Activated CD4-positive, alpha-beta T cell treated with anti-CD3 and anti-CD28 coated beads, Interleukin-2, Interleukin-4, amounts not matched to agents 100 ng/mL and 50 ng/mL, durations not matched to agents 16 hours and 8 hours (primary cell): ENCODE measurements at places on chromosomes 1 and 21.

DNA sequence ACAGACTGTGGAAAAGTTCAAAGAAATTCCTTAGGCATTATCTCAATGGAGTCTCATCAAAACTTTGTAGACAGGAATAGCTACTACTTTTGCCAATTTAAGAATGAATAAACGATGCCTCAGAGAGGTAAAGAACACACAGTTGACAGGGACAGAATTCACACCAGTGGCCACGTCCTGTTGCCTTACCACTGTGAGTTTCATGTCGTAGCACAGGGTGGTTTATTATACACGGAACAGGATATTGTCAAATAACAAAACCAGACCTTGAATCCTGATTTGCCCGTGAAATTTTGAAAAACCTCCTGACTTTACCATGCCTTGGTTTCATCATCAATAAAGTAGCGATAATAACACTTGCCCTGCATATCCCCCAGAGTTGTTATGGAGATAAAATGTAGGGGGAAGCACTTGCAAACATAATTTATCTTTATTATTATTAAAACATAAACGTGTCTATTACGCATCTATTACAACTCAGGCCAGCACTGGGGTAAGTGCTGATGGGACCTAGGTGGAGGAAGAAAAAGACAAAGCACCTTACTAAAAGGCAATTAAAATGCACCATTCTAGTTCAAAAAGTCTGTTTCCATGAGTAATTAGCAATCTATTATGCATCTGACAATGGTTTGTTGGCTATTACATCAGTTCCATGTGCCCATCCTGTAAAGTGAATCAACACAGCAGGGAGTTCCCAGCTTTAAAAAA lies 408.1 kb upstream of the RUNX1 start:
- peak; percentile 19 for DNase-seq

DNA sequence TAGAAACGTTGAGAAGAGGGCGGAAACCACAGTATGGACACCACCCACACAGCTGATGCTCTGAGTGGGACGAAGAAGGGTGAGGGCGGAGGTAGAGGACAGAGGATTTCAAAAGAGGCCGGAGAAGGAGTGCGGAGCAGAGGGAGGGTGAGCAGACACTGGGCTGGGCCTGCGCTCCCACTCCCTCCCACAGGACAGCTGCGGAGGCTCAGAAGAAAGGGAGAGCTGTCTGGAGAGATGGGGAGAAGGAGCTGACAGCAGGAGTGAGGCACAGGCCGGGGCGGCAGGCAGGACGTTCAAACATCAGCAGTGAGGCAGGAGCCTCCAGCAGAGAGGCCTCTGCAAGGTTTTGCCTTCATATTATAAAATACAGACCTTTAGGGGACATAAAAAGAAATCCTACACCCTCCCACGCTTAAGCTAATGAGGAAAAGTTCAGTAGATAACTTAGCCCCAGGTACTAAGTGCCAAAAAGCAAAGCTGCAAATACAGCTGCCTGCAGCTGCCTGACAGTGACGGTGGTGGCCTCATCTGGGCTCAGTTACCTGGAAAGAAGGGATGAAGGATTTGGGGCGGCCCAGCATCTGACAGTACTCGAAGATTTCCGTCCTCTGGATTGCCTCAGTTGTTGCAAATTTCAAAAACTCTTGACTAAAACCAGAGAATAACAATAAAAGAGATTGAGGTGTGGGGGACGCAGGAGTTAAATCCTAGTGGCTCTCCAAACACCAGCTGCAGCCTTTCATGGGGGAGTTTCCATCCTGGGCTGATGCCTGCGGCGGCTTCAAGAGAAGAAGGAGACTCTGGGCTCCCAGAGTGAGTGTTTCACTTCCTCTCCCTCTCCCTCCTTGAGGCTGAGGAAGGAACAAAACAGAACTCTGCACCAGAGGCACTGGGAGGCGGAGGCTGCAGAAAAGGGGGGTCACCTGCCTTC lies 25.6 kb downstream of the SEC16B start:
- no peak for DNase-seq

DNA sequence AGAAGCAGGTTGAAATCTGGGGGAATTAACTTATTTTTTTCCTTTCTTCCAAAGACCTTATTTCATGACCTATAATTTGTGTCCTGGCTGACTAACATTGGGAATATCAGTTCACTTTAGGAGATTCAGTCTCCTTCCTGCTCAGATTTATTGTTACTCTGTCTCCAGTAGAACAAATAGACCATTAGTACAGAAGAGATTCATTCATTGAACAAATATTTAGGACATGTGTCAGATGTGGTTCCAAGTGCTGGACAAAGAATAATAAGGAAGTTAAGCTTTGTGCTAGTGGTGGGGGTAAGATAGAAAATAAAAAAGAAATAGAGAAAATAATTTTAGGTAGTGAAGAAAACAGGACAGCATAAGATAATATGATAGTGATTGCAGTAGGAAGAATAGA lies 20.3 kb downstream of the ZMYM4 start:
- DNase-seq: no peak

DNA sequence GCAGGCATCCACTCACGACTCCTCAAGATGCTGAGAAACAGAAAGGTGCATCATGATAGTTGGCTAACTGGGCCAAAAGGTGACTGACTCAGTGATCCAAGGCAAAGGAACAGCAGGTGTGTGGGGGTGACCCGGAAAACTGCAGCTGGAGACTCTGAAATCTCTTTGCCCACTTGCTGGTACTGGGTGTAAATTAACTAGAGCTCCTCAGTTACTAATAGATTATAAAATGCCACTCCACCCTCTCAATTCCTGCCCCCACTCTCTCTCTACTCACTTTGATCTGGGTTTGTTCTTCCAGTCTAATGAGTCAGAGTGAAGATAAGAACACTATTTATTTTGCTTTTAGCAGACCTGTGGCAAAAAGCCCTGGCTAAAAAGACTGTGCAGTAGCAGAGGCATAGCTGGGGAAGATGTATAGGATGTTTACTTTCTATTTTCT lies 7.2 kb upstream of the PIGC start:
- peak; percentile 61 for DNase-seq

DNA sequence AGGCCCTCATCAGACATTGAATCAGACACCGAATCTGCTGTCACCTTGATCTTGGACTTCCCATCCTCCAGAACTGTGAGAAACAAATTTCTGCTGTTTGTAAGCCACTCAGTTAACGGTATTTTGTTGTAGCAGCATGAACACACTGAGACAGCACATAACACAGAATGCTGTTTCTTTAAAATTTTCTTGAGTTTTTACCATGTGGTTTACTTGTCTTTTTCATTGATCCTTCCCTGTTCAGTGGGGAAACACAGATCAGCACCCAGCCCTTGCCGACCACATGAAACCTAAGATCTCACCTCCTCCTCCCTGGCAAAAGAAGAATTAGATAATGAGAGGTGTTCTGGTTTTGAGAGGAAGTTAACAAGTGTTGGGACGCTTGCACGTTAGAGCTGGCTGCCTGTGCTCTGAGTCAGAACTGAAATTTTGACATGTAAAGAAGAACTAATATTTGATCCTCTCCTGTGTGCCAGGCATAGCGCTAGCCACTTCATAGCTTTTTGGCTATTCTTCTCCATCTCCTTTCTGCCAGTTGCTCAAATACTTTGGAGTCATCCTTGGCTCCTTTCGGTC lies 179.6 kb downstream of the DHRS3 start:
- DNase-seq: peak; percentile 85

- DNase-seq: no peak
These were observed 349 bp upstream of the GPN2 start for GRCh38 chr1:26890467-26890796.

- DNase-seq: no peak
These were observed 11.4 kb downstream of the EXOC8 start for GRCh38 chr1:231326248-231326647.

DNA sequence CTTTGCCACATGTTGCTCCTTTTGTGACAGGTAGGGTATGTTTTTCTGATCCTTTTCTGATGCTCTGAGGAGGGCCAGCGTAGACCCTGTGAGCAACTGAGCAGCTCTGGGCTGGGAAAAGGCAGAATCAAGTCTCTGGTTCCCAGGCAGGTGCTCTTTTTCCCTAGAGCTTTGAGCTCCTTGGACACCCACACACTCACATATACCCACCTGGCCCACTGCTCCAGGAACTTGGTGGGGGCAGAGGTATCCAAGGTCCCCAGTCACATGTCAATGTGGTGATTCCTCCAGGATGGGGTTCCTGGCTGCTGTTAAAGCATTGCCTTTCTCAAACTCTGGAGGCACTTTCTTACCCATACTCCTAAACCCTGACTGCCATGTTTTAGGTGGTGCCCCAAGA lies 5.4 kb downstream of the CD2 start:
- no peak for DNase-seq

- no peak for DNase-seq
These were observed 12.6 kb upstream of the PSMA5 start for GRCh38 chr1:109438798-109439297.

- no peak for DNase-seq
These were observed 134.0 kb upstream of the DPYD start for GRCh38 chr1:98054786-98055185.

DNA sequence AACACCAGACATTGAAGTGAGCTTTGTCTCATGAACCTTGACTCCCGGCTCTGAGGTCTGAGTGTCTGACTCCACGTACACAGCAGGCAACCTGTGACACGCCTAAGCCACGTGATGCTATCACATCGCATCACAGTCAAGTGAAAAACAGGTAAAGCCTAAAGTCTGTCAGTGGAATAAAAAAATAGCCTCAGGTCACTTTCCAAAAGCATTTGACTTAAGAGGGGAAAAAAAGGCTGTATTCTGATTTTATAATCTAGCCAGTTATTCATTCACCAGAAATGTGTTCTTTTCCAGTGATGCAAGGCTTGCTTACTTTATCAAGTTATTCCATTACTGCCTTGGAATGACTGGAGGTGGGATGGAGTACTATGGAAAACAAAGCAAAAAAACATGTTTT lies 163.2 kb upstream of the HMCN1 start:
- DNase-seq: no peak
